ENCODE measurements at places on chromosomes 1 and 21. TPM values are rescaled to one million over a fixed set of nuclear protein-coding genes. Genes with fewer than 3 reads are reported as not detected.

S100A7A gene
- total RNA-seq: not detected

KIF2C gene
- 1.1 TPM for total RNA-seq

OR2G6 gene
- total RNA-seq: not detected

CYP4A22 gene
- total RNA-seq: not detected

TPM3 gene
- total RNA-seq: 649 TPM

PLCH2 gene
- total RNA-seq: not detected

JAM2 gene
- 3.0 TPM for total RNA-seq

OR10T2 gene
- not detected for total RNA-seq

Data from fibroblast of the aortic adventitia (primary cell).